Naive thymus-derived CD4-positive, alpha-beta T cell (primary cell): ENCODE measurements at places on chromosomes 16 and 17. TPM values are rescaled to one million over a fixed set of nuclear protein-coding genes. Genes with fewer than 3 reads are reported as not detected.

DNA sequence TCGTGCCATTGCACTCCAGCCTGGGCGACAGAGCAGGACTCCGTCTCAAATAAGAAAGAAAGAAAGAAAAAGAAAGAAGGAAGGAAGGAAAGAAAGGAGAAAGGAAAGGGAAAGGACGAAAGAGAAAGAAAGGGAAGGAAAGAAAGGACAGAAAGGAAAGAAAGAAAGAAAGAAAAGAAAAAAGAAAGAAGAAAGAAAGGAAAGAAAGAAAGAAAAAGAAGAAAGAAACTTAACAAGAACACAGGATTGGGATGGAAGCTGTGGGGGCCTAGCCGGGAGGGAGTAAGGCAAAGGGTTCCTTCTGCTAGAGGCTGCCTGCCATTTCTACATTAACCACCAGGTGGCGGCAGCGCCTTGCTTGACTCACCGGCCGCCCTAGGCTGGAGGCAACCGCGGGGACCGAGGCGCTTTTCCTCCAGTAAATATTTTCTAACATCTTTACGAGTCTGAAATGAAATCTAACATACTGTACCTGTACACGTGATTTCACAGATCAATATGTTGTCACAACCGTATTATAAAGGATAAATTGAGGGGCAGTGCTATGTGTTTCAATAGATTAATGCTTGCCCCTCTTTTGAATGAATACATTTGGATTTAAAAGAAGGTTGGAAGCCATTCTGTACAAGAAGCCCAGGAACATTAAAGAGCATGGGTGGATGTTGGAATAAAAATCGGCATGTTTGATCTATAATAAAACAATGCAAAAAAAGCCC lies 6.1 kb downstream of the GJD3 start:
- peak; percentile 78 for DNase-seq

- no peak for DNase-seq
Observed at GRCh38 chr16:57235128-57236021, 9.7 kb upstream of the ARL2BP start.

GRCh38 chr17:28478712-28479615 lies 5.5 kb downstream of the SLC13A2 start:
- DNase-seq, result no peak

- DNase-seq, result no peak
Observed at GRCh38 chr16:4828567-4829321, 18.3 kb downstream of the GLYR1 start.

GRCh38 chr17:80710714-80711302 lies 166.2 kb downstream of the RPTOR start:
- no peak for DNase-seq

DNA sequence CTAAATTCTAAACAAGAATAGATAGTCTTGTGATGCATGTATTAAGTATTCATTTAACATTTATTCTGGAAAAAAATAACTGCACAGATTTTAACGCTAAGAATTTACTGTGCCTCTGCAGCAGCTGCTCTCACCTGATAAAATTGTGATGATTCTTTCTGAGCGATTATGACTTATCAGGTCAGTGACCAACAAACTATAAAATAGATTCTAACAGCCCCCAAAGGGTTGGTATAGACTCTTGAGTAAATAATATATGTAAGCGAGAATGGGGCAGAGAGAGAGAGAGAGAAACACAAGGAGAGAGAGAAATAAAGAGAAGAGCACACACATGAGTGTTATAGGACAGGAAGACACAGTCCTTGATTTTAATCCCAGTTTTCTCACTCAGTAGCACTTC lies 144.4 kb downstream of the SNX11 start:
- DNase-seq, result no peak

Gene TBC1D3C
- polyA plus RNA-seq, result not detected

DNA sequence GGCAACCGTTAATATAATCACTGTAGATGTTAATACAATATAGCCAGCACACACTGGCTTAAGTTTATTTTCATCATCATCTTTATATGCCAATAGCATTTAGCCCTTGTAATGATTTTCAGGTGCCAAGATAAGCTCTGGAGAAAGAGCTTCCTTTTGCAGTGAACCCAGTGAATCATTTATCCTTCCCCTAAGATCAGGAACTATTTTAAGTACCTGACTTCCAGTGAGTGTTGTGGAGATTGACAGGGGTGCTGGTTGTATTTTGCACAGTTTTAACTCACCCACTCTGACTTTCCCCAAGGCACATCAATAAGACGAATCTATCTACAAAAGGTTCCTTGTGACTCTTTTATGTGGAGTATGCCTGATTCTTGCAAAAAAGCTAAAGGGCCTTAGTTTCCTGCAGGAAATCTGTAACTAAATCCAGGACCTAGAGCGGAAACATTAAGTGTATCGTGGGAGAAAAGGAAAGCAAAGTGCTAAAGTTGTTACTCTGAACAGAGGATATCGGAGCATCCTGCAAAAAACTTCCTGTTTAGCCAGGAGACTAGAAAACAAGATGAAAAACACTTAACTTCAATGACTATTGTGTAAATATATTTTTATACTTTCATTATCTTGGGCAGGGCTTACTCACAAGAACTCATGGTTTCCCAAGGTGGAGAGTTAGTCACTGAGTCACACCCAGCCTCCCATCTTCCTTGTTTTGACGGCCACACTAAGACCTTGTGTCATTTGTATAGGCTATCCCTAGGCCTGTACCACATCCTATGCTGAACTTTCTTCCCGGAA lies 183.6 kb downstream of the MAP2K6 start:
- no peak for DNase-seq
